ENCODE measurements at places on chromosomes 5 and 9.

- DNase-seq: no peak
These were observed 3.5 kb upstream of the PLAA start for GRCh38 chr9:26950521-26950920.

DNA sequence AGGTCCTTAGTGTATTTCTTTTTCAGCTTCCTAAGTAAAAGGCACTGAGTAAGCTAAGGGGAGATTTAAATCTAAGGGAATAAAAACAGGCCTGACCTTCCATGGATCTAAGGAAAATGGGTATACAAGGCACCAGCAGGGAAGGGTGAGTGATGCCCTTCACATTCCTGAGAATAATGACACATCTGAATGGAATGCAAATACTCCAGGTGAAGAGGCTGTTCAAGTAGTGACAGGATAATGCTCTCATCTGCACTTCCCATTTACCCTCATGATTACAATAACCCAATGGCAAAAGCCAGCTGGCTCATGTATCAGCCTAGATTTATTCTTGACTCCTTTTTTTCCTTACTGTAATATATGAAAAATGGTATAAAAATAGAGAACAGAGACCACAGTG lies 216.2 kb upstream of the ACTBL2 start:
- DNase-seq: no peak

- DNase-seq: no peak
These were observed 22.1 kb downstream of the ADRB2 start for GRCh38 chr5:148848393-148849031.

GRCh38 chr9:127223810-127224177 lies 40.8 kb upstream of the GARNL3 start:
- no peak for DNase-seq

GRCh38 chr9:114864471-114864870 lies 58.6 kb upstream of the TNFSF15 start:
- DNase-seq: no peak

DNA sequence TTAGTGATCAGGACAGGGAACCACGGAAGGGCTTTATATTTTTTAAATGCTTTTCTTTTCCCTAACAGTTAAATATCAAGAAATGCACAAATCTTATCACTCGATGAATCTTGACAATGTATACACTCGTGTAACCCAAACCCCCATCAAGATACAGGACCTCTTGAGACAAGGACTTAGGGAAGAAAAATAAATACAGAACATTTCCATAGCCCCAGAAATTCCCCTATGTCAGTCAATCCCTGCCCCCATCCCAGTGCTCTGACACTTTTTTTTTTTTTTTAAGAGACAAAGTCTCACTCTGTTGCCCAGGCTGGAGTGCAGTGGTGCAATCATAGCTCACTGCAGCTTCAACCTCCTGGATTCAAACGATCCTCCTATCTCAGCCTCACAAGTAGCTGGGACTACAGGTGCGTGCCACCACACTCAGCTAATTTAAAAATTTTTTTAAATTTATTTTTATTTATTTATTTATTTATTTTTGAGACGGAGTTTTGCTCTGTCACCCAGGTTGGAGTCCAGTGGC lies 2.7 kb downstream of the SPINK4 start:
- no peak for DNase-seq

GRCh38 chr5:40991981-40992559 lies 79.1 kb downstream of the MROH2B start:
- no peak for DNase-seq

- DNase-seq: no peak
These were observed 24.0 kb upstream of the SLC9A3 start for GRCh38 chr5:548256-548655.

DNA sequence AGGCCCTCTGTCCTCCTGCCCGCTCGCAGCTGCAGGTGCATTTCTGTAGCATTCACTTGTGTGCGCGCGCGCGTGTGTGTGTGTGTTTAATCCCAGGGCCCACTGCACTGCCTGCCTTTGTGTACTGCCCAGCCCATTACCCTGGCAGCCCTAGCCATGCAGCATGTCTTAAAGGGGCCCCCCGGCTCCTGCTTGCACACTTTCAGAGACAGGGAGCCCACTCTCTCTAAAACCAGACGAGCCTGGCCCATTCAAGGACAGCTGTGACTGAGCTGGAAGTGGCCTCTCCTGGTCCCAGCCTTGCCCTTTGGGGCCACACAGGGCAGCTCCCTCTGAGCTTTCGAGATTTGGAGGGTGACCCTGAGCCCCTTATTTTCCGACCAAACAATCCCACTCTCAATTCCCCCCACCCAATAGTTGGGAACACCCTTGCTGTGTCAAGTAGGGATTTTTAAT lies 98.9 kb downstream of the DAB2IP start:
- DNase-seq: no peak

DNA sequence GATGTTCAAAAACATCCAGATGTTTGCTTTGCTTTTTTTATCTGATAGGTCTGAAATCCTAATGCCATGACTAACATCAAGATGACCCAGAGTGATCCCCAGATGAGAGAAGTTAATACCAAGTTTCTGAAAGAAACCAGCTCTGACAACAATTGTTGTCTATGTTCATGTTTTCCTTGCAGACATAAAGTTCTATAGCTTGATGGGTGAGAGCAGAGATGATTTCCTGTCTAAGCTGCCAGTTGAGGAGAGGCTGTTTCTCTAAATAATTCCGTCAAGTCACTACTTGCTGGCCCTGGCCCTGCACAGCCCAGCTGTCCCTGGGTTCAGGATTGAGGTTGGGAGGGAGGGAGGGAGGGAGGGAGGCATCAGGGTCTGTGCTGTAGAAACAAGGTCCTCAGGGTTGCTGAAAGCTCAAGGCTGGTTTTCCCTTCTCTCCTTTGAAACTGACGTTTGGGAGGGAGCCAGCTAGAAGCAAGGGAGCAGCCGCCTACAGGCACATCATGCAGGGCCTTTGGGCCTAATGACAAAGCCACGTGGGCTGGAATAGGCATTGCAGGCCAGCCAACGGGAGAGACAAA lies 3.9 kb downstream of the SPARC start:
- DNase-seq: peak; percentile 80

DNA sequence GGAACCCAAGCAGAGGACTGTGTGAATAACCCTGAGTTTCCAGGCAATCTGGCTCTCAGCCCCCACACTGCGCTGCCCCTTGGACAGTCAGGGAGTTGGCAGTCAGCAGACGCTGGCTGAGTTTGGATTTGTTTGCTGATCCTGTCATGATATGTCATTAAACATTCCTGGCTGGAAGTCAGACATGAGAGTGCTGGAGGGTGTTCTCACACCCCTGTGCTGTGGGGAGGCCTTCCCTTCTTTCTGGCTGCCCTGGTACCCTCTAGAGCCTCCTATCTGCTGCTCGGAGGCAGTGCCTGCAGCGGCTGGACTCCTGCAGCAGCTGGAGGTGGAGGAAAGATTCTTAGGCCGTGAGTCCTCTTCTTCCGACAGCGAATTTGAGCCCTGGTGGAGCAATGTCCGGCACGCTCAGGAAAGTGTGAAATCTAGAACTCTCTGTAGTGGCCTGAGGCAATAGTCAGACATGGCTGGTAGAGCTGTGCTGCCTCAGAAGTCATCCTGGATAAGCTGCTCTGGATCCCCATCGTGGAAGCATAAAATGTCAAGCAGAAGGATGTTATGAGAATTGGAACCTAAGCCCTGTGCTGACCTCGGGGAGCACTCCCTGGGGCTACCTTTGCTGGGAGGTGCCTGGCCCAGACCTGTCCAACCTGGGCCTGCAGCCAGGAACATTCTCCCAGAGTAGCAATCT lies 72.0 kb downstream of the PDE8B start:
- DNase-seq: peak; percentile 60

- no peak for DNase-seq
These were observed 24.7 kb upstream of the IFNE start for GRCh38 chr9:21506626-21507482.

GRCh38 chr9:91047993-91048607 lies 246.5 kb downstream of the SYK start:
- no peak for DNase-seq

DNA sequence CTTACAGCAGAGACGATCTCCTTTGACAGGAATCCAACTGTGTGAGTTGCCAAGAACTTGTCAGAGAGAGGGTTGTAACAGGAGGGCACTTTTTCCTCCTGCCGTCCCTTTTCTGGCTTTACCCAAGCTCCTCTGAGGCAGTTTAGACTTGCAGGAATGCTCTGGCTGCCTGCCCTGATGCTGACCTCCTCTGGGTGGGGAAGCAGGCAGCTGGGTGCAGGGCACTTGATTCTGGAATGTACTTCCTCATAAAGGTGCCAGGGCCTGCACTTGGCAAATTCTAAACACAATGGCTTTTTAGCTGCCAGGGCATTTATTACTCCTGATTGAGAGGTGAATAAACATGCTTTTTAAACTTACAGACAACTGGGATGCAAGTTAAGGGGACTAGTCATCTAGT lies 190.4 kb downstream of the EPB41L4A start:
- DNase-seq: peak; percentile 60

GRCh38 chr9:84851935-84852585 lies 182.5 kb downstream of the NTRK2 start:
- DNase-seq: peak; percentile 68

DNA sequence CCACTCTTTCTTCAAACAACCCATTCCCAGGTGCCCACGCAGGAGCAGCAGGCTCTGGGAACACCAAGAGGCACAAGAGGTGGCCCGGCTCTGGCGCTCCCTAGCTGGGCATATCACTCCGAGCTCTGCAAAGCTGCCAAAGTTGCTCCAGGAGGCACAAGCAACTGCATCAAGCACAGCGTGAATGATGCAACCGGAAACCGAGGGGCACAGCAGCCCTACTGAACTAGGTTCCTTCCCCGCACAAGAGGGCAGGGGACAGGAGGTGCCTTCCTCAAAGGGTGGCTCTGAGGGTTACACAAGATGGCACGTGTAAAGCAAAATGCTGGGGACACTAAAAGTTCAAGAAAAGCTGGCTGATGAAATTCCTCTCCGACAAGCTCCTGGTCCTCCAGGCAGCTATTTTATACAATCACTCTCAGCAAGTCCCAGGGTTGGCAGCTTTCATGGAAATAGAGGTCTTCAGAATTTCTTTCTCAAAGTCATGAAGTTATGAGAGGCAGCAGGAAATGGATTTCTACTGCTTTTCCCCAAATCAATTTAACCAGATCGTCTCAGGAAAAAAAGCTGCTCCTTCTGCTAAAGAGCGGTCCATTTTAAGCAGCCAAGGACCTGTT lies 22.9 kb downstream of the PSMB7 start:
- DNase-seq: no peak

GRCh38 chr5:168750926-168751325 lies 171.8 kb upstream of the PANK3 start:
- no peak for DNase-seq

GRCh38 chr9:134985451-134985850 lies 67.7 kb upstream of the FCN1 start:
- DNase-seq: no peak

GRCh38 chr5:38188591-38188990 lies 69.8 kb upstream of the EGFLAM start:
- DNase-seq: no peak

DNA sequence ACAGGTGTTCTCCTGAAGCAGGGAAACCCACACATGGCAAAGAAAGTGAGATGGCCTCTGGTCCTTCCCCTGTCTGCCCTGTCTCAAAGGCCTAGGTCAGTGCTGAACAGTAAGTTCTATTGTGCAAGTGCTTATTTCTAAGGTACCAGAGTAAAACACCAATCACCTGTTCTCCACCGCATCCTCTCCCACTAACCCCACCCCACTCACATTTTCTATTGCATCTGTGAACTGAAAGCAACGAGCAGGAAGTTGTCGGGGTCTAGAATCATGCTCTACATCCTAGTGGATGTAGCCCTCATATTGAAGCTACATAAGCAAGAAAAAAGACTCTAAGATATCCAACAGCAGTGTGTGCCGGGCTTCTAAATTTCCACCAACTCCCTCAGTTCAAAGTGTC lies 265.9 kb downstream of the ENC1 start:
- DNase-seq: no peak

GRCh38 chr9:7899753-7900152 lies 100.2 kb upstream of the DMAC1 start:
- DNase-seq: no peak

DNA sequence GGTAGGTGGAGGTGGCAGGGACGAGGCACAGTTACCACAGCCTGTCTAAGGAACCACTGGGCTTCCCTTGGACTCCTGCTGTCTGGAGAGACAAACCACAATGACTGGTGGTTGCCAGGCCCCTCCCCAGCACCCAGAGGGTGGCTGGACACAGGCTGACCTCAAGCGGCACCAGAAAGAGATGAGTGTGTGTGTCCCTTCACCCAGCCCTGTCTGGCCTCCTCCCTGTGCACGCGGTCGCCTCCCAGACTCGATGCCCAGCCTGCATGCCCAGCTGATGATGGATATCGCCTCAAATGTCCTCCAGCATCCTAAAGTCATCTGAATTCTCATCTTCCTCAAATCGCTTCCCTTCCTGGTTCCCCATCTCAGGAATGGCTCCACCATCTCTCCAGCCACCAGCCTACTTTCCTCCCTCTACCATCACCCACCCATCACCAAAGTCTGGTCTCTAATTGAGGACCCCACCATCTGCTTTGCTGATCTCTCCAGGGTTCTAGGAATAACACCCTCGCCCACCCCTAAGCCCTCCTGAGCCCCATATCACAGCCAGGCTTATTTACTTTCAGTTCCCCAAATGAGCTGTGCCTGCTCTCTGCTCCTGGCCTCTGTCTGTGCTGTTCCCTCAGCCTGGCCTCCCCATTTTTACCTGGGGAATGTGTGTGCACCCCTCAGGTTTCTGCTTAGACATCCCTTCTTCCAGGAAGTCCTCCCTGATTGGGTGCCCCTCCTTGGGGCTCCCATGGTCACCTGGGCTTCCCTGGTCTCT lies 52.5 kb upstream of the GGTA1 start:
- no peak for DNase-seq

- no peak for DNase-seq
These were observed 89.6 kb downstream of the PRDM6 start for GRCh38 chr5:123178683-123179082.

DNA sequence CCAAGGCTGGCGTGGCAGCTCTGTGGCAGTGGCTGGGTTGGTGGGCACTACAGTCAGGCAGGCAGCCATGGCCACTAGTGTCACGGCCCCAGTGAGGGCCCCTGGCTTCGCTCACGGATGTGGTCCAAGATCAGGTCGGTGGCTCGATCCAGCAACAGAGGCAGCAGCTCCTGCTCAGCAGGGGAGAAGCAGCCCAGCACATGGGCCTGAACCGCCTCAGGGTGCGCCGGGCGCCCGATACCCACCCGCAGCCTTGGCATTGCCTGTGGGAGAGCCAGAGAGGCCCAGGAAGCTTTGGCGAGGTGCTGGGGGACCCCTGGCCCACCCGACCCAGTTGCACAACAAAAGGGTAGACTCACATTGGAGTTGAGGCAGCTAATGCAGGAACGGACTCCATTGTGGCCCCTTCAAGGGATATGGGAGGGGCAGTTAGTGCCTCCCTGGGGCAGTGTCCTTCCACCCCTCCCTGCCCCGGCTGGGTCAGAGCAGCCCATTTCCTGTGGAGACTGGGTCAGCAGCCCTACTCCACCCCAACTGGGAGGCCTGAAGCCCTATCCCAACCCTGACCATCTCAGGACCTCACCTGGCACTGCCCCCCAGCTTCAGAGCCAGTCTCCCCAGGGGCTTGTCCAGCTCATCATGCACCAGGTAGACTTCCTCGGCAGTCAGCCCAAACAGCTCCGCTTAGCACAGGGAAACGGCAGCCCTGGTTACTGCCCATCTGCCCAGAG lies 1.3 kb downstream of the PTRH1 start:
- no peak for DNase-seq

GRCh38 chr5:140246378-140247122 lies 56.4 kb downstream of the PFDN1 start:
- DNase-seq: no peak

GRCh38 chr9:134360180-134360759 lies 34.0 kb downstream of the RXRA start:
- DNase-seq: no peak
